Gastroesophageal sphincter (tissue), 4 donors: ENCODE measurements at places on chromosomes 12 and 14. TPM values are rescaled to one million over a fixed set of nuclear protein-coding genes. Genes with fewer than 3 reads are reported as not detected.

- ATAC-seq, result no peak
Measured at GRCh38 chr14:65745396-65746190, 333.1 kb downstream of the FUT8 start.

PLA2G1B gene
- total RNA-seq, result not detected

GRCh38 chr14:82388488-82388887, 854.8 kb upstream of the SEL1L start:
- ATAC-seq, result no peak

DNA sequence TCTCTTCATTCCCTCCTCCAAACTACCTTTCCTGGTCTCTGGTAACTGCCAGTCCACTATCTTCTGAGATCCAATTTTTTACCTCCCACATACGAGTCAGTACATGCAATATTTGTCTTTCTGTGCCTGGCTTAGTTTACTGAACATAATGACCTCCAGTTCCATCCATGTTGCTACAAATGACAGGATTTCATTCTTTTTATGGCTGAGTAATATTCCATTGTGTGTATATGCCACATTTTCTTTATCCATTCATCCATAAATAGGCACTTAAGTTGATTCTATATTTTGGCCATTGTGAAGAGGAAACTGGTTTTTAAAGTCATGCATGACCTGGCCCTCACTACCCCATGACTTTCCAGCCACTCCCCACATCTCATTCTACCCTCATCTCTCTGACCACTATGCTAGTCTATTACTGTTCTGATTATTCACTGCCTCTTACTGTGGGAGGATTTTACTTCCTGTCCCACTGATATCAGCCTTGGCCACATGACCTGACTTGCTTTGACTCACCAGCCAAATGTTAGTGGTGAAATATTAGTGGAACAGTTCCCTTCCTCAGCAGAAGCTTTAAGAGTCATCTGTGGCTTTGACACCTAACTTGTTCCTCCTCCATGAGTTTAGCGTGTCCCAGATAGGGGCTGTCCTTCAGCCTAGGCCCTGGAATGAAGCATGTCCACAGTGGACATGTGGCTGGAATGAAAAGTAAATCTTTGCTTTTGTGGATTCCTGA, 52.2 kb downstream of the GOLGA5 start:
- ATAC-seq, result peak; percentile 25

FOXN4 gene
- not detected for total RNA-seq

GRCh38 chr12:116039081-116039480, 238.4 kb downstream of the MED13L start:
- no peak for ATAC-seq

DNA sequence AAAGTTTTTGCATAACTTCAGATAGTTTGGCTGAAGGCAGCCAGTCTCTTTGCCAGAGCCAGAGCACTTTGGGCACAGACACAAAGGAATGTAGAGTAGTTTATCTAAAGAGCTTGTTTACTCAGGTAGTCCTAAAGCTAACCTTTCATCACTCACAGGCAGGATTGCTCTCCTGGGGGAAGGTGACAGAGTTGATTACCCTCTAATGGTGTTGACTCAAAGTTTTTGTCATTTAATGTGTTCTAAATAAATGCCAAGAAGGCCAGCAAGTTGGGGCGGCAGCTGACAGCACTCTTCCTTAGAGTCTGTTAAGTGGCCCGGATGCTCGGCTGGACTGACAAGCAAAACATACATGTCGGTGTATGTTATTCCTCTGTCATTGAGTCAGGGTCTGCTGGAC, 9.3 kb upstream of the TAS2R46 start:
- ATAC-seq, result no peak

GRCh38 chr14:22039938-22040780, 366.5 kb upstream of the OR4E1 start:
- no peak for ATAC-seq

DNA sequence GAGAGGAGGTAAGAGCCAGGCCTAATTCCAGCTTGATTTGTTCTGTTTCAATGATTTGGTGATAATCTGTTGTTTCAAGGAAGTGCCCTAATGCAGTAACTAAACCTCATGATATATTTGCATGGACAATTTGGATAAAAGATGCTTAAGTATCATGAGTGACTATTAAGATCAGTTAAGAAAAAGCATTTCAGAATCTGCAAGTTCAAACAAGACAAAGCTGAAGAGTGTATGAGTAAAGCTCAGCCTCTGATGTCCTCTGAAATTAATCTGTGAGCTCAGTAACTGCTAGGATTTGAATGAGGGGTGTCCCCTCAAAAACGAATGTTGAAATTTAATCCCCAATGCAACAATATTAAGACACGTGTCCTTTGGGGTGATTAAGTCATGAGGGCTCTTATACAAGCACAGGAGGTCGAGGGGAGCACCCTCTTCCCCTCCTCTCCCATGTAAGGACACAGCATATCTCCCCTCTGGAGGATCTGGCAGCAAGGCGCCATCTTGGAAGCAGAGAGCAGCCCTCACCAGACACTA, 949.2 kb downstream of the GALC start:
- ATAC-seq, result no peak

TAS2R8 gene
- total RNA-seq, result not detected

DNA sequence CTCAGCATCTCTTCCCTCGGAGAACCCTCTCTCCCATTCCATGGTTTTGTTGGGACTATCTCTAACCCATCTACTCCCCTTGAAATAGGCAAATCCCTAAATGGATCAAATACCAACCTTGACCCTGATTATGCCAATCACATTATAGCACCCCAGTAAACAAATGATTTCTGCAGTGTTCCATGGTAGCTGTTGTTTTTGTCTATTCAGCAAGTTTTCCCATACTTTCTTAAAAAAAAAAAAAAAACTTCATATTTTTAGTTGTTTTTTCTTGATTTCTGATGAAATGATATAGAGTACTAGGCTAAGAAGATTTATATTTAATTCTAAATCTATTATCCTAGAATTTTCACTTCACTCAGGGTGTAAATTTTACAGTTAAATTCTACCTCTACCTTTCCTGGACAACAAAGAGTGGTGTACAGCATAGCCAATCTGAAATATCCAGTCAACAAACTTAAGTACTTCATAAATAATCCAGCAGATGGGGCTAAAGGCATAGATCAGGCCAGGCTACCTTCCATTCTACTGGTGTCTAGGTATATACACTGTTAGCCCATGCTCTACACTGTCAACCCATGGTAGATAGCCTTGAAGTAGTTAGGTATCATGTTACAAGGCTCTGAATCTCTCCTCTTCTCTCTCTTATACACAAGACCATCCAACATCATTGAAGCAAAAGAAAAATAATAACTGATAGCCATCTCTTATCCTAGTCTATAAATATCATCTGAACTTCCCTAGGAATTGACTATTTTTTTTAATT, 82.2 kb downstream of the PLEKHG7 start:
- peak; percentile 79 for ATAC-seq

- ATAC-seq, result no peak
Measured at GRCh38 chr14:49982082-49982481, 89.2 kb downstream of the ARF6 start.

GRCh38 chr14:101683365-101683764, 78.1 kb upstream of the PPP2R5C start:
- no peak for ATAC-seq

DNA sequence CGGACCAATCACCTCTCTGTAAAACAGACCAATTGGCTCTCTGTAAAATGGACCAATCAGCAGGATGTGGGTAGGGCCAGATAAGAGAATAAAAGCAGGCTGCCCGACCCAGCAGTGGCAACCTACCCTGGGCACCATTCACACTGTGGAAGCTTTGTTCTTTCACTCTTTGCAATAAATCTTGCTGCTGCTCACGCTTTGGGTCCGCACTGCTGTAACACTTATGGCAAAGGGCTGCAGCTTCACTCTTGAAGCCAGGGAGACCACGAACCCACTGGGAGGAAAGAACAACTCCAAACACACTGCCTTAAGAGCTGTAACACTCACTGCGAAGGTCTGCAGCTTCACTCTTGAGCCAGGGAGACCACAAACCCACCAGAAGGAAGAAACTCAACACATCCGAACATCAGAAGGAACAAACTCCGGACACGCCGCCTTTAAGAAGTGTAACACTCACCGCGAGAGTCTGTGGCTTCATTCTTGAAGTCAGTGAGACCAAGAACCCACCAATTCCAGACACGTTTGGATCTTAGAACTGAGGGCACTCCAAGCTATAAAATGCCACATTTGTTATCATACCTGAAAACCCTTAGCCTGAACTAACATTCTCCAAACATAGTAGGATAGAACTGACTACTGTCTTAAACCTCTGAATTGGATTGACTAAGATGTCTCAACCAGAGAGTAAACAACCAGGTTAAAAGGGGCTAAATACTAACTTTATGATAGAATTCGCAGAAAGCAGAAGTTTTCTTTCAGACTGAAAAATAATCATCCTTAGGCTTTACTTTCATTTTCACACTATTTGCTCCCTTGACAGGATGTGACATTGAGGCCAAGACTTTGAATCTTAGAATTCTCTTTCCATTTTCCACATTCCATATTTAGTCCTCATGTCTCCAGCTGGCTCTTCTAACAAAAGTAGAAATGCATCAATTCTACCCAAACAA, 33.6 kb downstream of the CDKL1 start:
- peak; percentile 17 for ATAC-seq

DNA sequence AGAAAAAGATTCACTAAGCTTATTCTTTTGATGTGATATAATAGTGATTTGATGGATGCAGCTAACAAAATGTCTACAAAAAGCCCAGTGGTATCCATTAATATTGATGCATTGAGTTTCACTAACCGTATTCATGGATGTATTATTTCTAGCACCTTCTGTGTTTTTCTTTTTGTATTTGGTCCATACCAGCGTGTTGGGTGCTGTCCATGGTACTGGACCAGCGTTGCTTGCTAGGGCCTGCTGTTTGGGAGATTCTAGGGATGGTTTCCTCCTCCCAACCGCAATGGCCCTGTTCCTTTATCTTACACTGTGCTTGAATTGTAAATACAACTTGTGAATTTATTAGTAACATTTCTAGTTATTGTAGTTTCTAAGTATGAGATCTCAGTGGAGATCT, 31.7 kb downstream of the ANO4 start:
- no peak for ATAC-seq

- no peak for ATAC-seq
Measured at GRCh38 chr12:7951671-7952070, 15.7 kb upstream of the SLC2A3 start.

NOXRED1 gene
- total RNA-seq, result not detected

- no peak for ATAC-seq
Measured at GRCh38 chr12:67545298-67545697, 103.2 kb upstream of the DYRK2 start.

- ATAC-seq, result peak; percentile 47
Measured at GRCh38 chr14:103066399-103066798, 9.1 kb upstream of the CDC42BPB start.

GRCh38 chr14:32426586-32427388, 97.7 kb downstream of the AKAP6 start:
- no peak for ATAC-seq

B3GNT4 gene
- total RNA-seq, result not detected

SPSB2 gene
- 7.5 TPM for total RNA-seq

DNA sequence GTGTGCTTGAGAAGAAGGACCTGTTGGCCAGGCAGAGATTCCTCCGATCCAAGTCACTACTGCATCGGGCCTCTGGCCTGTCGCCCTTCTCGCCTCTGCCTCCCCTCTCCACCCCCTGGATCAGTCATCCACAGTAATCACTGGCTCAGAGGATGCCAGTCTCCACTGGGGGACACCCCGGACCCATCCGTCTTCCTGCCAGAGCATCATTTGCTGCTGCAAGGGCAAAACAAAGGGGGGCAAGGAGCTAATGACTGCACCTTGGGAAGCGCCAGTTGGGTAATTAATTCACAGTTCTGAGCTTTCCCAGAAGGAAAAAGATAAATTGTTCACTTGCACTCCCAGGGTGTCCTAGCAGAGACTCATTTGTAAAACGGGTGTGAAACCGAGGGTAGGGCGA, 215.4 kb downstream of the GLT1D1 start:
- ATAC-seq, result no peak

DNA sequence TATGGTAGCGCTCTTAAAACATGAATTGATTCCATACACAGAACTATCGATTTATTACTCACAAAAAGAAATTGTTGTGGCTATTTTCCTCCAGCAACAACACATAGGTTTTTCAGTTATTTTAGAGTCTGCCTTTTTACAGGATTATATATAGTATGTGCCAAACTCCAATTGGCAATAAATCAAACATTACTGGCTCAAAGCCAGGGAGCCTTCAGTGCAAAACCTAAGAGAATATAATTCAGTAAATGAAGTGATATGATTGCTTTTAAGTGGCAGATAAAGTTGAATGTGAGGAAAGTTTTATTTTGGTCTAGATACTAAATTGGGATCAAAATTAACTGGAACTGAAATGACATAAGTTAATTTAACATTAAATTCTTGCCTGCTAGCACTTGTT, 234.8 kb downstream of the PIK3C2G start:
- ATAC-seq, result no peak

GRCh38 chr12:10218021-10218420, 5.3 kb downstream of the GABARAPL1 start:
- no peak for ATAC-seq

- no peak for ATAC-seq
Measured at GRCh38 chr12:32431025-32431424, 31.7 kb downstream of the FGD4 start.

GRCh38 chr14:71686677-71687076, 245.6 kb upstream of the RGS6 start:
- ATAC-seq, result peak; percentile 90

NTS gene
- total RNA-seq, result 0.40 TPM

TSHR gene
- total RNA-seq, result not detected

DNA sequence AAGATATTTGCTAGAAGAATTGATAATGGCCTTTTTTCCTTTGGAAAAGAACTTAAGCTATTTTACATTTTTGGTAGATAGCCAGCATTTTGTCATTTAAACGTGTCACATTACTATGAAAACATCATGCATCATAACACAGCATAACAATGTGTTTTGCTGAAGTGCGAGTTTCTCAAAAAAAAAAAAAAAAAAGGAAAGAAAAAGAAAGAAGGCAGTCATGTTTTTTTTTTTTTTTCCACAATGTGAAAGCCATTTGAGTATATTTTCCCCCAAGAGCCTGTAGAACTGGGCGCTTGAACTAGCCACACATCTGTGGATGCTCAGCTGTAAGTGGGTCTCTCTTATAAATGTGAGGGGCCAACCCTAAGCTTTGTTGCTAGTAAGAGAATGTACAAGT, 300.1 kb downstream of the AKAP6 start:
- no peak for ATAC-seq

GRCh38 chr12:122184517-122184916, 1.6 kb downstream of the LRRC43 start:
- ATAC-seq, result no peak

TAS2R30 gene
- total RNA-seq, result 7.5 TPM

GRCh38 chr12:129854591-129854990, 49.2 kb downstream of the TMEM132D start:
- ATAC-seq, result no peak

IFI27 gene
- 156 TPM for total RNA-seq

GRCh38 chr12:118649765-118650585, 273.6 kb downstream of the SUDS3 start:
- ATAC-seq, result no peak

DNA sequence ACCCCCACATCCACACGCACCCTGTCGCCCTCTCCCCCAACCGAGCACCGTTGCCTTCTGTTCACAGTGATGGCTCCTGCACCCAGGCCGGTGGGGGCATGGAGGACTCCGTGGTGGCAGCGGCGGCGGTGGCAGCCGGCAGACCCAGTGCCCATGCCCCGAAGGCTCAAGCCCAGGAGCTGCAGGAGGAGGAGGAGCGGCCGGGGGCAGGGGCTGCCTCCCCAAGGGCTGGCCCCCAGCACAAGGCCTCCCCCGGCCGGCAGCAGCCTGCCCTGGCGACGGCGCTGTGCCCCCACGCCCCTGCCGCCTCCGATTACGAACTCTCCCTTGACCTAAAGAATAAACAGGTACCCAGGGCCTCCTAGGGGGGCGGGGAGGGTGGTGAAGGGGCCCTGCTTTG, 59.0 kb downstream of the IQSEC3 start:
- no peak for ATAC-seq
